ENCODE measurements at places on chromosomes 6 and 20.

DNA sequence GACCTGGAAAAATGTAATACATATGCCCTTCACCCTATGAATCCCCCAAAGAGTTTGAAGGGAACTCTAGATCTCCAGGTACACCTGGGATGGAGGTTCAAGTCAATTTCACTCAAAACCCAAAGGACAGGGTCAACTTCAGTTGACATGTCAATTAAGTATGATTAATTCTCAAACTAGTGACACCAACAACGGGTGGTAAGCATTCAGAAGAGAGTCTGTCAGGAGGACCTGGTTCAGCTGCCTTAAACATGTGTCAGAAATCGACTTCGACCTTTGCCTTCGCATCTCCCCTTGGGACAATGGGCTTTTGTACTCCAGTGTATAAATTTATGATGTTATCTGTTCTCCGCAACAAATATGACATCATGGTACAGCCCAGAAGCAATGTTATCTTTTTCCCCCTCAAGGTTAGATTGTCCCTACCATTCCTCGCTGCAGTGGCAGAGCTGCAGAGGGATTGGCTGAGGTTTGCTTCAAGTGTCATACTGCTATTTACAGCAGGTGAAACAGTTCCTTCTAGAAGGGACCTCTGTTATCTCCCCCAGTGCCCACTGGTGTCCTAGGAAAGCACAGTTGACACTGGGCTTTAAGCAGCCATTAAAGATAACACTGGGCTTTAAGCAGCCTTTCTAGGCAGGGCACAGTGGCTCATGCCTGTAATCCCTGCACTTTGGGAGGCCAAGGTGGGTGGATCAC is 94.7 kb upstream of the SNX9 start:
- DNase-seq = no peak

GRCh38 chr6:80530103-80530502 is 423.6 kb downstream of the BCKDHB start:
- no peak for DNase-seq

GRCh38 chr6:20085817-20086216 is 126.5 kb downstream of the MBOAT1 start:
- no peak for DNase-seq

- DNase-seq = no peak
These were observed 1.1 kb downstream of the SAPCD1 start for GRCh38 chr6:31763619-31763940.

GRCh38 chr20:61437280-61438206 is 185.5 kb downstream of the CDH4 start:
- DNase-seq = no peak

DNA sequence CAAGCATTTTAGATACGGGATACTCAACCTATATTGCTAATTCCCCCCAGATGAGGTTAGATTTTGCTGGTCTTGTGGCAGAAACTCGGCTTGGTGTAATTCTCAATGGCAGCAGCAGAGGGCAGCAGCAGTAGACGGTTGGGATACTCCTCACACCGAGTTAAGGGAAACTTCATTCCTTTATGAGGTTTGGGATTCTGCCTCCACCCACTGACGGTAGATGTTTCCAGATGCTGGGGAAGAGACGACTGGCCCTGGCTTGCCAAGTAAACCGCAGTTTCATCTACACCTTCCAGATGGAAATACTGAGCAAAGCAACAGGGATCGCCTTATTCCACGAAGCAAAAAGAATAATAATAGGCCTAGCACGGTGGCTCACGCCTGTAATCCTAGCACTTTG is 8.2 kb upstream of the TBC1D7 start:
- peak; percentile 6 for DNase-seq

GRCh38 chr6:149897015-149897697 is 757 bp downstream of the RAET1E start:
- DNase-seq = no peak

DNA sequence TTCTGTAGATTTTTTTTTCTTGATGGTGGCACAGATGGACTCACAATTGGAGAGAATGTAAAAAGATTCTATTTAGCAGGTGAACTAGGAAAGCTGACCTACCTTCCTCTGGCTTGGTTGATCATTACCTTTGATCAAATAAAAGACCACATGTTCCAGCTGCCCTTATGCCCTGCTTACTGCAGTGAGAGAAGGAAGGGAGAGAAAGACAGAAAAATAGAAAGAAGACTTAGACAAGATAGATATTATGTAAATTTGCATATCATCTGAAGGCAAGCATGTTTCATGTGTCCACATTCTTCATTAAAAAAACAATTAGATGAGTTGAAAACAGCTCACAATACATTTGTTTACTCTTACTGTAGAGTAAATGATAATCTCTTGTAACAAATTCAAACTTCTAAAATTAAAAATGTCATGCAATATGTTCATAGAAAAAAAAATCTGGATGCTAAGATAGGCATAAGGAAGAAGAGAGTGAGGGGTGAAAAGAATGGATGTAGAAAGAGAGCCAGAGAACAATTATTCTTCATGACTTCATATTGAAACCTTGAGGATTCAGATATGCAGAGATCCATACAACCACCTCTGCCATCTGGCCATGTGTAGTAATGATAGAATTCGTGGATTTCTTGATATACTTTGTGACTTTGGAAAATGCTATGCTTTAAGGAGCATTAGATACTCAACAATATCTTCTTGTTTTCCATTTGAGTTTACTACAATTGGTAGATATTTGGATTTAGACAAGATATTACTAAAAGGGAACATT is 71.7 kb downstream of the RFX6 start:
- no peak for DNase-seq

- DNase-seq = no peak
These were observed 4.3 kb upstream of the MAP3K4 start for GRCh38 chr6:160987265-160987664.

DNA sequence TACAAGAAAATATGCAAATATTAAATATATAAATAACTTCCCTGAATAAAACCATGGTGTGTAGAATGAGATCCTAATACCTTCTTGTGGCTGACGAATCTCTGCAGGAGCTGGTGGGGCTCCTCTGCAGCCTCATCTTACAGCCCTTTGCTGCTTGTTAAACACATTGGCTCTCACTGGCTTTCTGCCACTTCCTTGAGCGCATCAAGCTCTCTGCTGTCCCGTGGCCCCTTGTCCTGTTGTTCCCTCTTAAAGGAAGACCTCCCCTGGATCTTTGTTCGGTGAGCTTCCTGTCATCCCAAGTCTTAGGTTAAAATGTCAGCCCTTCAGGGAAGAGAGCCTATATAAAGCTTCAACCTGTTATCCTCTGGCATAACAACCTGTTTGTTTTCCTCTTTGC is 519.6 kb downstream of the DOK5 start:
- DNase-seq = no peak

DNA sequence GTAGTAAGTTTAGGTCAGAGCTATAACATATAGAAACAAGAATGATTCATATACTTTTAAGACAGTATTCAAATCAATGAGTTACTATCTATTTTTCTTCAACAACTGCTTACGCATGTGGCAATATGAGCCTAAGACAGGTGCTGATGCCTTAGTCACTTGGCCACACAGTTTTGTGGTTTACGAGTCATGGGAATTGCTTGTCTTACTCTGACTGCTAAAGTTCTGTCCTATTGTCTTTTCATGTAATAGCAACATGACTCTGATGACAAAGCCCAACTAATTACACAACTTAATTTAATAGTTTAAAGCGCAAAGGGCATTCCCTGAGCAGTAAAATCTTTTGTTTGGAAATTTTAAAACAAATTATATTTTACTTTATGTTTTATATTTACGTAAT is 159.3 kb upstream of the CENPW start:
- DNase-seq = no peak

- no peak for DNase-seq
These were observed 24.9 kb downstream of the ZNF334 start for GRCh38 chr20:46488451-46488850.

GRCh38 chr6:110475066-110475653 is 1.3 kb downstream of the SLC22A16 start:
- DNase-seq = no peak

GRCh38 chr20:44773070-44773829 is 27.6 kb downstream of the KCNK15 start:
- no peak for DNase-seq

DNA sequence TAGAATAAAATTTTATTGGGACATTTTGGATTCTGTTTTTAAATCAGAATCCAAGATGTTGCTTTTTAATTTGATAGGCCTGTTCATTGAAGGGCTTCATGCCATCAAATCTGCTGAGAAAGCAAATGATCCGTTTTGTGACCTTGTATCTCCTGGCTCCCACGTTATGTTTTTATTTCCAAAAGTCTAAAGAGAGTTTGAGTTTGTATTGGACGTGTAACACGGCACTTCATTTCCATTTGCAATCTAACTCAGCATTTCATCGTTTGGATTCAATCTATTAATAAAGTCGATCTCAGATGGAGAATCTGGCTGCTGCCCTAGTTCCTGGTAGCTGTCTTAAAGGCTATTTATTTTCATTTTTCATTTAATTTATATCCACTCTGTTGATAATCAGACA is 17.0 kb downstream of the KIF25 start:
- DNase-seq = no peak

GRCh38 chr6:143396497-143397226 is 53.8 kb downstream of the ADAT2 start:
- no peak for DNase-seq

DNA sequence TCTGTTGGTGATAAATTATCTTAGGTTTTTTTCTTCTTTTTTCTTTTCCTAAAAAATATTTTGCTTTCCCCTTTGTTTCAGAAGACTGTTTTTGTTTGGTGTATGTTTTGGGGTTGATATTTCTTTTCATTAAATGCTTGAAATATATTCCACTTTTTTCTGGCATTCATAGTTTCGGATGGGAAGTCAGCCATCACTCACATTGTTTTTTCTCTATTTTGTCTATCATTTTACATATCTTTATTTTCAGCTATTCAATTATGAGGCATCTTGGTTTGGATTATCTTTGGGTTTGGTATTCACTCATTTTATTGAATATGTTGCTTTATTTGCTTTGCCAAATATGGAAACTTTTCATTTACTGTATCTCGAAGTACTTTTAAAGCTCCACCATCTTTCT is 600.5 kb upstream of the EYS start:
- DNase-seq = no peak

- DNase-seq = no peak
These were observed 129.0 kb upstream of the RREB1 start for GRCh38 chr6:6978731-6979130.

GRCh38 chr6:11219400-11219834 is 13.1 kb downstream of the NEDD9 start:
- no peak for DNase-seq

Data from NCI-H2081 treated with DMSO at 0.1 percent for 48 hours (cell line).